HepG2 (cell line): ENCODE measurements at places on chromosomes 2 and 18. TPM values are rescaled to one million over a fixed set of nuclear protein-coding genes. Genes with fewer than 3 reads are reported as not detected.
A peak's percentile ranks its signal among the peaks of the same experiment; 100 is the strongest.

The ARHGAP15 gene
- total RNA-seq: not detected in 2 replicates

The ZBTB14 gene
- 14.4 and 15.9 TPM in 2 replicates for total RNA-seq

DNA sequence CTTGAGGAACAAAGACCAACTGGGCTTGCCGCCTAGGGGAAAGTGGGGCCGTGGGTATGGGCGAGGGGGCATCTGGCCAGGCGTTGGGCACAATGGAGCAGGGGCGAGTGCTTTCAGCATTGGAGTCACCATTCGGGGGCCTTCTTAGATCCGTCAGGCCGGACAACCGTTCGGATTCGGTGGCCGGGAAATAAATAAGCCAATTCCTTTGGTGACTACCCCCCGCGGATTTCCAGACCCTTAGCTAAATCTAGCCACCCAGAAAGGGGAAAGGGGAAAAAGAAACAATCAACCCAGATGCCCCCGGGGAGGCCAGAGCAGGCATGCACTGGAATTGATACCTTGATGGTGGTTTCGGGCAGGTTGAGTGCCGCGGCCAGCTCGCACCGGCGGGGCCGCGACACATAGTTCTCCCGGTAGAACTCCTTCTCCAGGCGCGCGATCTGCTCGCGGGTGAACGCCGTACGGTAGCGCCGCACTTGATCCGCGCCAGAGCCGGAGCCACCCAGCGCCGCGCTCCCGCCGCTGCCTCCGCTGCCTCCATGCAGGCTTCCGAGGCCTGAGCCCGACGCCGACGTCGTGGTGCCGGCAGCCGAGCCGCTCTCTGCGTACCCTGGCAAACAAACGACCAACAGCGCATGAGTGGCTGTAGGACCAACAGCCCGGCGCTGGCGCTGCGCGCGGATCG lies 1.8 kb downstream of the EVX2 start:
- H3K27me3 ChIP-seq: peaks cover 75% of the 10 kb centered on the region
- no peak overlapping the region for H3K4me3 ChIP-seq
- no peak for DNase-seq
- no peaks in the 10 kb centered on the region for H3K36me3 ChIP-seq
- peaks cover 11% of the 10 kb centered on the region; the same call in 1 of the 2 replicates for H3K4me1 ChIP-seq
- H3K27ac ChIP-seq: no peak overlapping the region

GRCh38 chr2:53654396-53654795 lies 113.2 kb upstream of the CHAC2 start:
- H3K4me3 ChIP-seq: no peak overlapping the region
- H3K27ac ChIP-seq: no peak overlapping the region
- no peaks in the 10 kb centered on the region for H3K36me3 ChIP-seq
- no peaks in the 10 kb centered on the region for H3K27me3 ChIP-seq
- H3K4me1 ChIP-seq: no peaks in the 10 kb centered on the region

GRCh38 chr2:48471048-48471474 lies 58.9 kb upstream of the STON1 start:
- H3K27ac ChIP-seq: no peak overlapping the region
- H3K4me3 ChIP-seq: no peak overlapping the region
- peaks cover 19% of the 10 kb centered on the region for H3K36me3 ChIP-seq
- DNase-seq: peak; percentile 69
- no peaks in the 10 kb centered on the region for H3K27me3 ChIP-seq
- H3K4me1 ChIP-seq: no peaks in the 10 kb centered on the region

DNA sequence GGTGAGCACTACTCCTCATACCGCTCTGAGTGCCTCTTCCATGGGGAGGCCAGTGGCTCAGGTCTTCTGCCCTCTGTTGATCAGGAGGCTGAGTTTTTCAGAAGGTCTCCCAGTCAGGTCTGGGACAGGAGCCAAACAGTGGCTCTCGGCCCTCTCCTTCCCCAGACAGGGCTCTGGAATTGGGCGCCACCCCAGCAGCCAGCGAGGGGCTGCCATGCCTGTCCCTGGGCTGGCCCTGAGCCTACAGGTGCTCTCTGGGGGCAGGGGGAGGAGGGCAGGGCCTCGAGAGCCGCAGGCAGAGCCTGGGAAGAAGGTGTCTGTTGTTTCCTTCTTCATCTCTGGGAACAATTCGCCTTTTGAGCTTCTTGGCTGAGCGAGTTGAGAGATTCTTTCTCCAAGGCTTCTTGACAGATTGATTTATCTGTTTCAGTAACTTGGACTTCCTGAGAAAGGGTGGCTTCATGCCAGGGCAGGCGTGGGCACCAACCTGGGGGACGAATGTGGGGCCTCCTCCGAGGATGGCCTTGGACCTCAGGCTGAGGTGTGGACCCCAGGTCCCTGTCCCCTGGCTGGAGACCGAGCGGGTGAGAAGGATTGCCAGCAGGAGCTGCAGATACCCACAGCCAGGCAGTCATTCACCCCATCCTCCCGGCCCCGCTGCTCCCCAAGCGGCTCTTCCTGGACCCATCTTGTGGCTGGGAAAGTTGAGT lies 64.7 kb upstream of the GLI2 start:
- no peak overlapping the region for H3K4me3 ChIP-seq
- peaks cover 10% of the 10 kb centered on the region; the same call in 1 of the 2 replicates for H3K4me1 ChIP-seq
- no peak overlapping the region for H3K27ac ChIP-seq
- peaks cover 59% of the 10 kb centered on the region; the same call in 2 of the 3 replicates for H3K27me3 ChIP-seq
- DNase-seq: no peak

DNA sequence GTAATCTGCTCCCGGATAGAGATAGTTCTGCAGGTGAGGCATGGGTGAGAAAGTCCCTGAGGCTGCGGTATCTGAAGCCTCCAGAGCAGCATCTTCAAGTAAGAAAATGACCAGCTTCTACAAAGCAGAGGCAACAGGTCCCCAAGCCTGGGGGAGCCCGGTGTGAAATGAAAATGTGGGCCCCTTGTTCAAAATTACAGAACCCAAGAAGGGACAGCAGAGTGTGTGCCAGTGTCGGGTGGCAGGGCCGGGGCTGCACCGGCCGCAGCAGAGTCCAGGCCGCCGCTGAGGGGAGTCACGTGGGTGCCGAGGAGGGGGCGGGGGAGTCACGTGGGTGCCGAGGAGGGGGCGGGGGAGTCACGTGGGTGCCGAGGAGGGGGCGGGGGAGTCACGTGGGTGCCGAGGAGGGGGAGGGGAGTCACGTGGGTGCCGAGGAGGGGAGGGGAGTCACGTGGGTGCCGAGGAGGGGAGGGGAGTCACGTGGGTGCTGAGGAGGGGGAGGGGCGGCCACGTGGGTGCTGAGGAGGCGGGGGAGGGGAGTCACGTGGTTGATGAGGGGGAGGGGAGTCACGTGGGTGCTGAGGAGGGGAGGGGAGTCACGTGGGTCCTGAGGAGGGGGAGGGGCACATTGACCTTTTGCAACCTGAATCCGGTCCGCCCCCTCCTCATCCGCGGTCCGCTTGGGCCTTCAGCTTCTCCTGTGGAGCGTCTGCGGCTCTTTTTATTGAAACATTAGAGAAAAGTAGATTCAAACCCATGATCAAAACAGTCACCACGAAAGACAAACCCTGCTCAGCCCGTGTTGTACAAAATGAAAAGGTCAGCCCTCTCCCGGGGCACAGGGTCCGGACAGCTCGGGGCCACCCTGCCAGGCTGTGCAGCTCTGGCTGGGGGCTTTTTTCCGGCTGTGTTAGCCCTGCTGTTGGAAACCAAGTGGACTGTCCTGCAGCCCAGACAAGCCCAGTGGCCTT lies 10.4 kb downstream of the COLEC11 start:
- peaks cover 72% of the 10 kb centered on the region for H3K4me1 ChIP-seq
- no peaks in the 10 kb centered on the region for H3K36me3 ChIP-seq
- H3K4me3 ChIP-seq: peak overlapping the region; percentile 47

DNA sequence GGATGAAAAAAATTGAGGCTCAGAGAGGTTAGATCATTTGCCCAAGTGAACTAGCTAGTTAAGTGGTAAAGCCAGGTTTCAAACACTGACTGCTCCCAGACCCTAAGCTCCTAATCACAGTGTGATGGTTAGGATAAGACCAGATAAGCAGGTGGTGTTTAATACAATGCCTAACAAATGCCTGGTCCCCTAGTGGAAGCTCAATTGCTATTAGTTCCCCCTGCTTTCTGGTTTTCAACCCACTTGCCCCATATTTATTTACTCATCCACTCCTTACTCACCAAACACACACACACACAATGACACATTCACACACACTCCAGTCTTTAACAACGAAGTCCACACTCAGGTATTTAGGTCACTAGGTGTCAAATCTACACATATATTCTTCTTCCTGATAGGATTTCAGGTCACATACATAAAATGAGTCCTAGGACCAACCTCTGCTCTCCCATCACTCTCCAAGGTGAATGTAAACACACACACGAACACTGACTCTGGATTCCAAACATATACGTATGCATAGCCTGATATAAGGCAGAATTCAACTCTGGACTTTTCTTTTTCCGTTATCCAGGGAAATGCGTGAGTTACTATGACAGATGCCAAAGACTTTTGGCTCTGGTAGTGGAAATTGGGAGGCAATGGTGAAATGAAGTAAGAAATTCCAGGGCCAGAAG lies 73.6 kb upstream of the TSPYL6 start:
- peak overlapping the region; percentile 62 for H3K4me3 ChIP-seq
- no peaks in the 10 kb centered on the region for H3K27me3 ChIP-seq
- no peaks in the 10 kb centered on the region for H3K36me3 ChIP-seq
- H3K4me1 ChIP-seq: peaks cover 31% of the 10 kb centered on the region
- H3K27ac ChIP-seq: peak overlapping the region; percentile 23

- H3K4me3 ChIP-seq: no peak overlapping the region
- H3K4me1 ChIP-seq: peaks cover 78% of the 10 kb centered on the region
- H3K36me3 ChIP-seq: no peaks in the 10 kb centered on the region
- H3K27me3 ChIP-seq: no peaks in the 10 kb centered on the region
- DNase-seq: peak; percentile 98
Observed at GRCh38 chr2:137928547-137929518, 35.4 kb upstream of the HNMT start.

The CFAP210 gene
- total RNA-seq: 0.14 and 0.18 TPM in 2 replicates

The EPB41L3 gene
- total RNA-seq: not detected in 2 replicates

- H3K4me1 ChIP-seq: no peaks in the 10 kb centered on the region
- no peaks in the 10 kb centered on the region for H3K36me3 ChIP-seq
- H3K27ac ChIP-seq: no peak overlapping the region
- no peak for DNase-seq
- H3K4me3 ChIP-seq: no peak overlapping the region
- H3K27me3 ChIP-seq: peaks cover 3% of the 10 kb centered on the region; the same call in 1 of the 2 replicates
Observed at GRCh38 chr2:68736086-68736485, 1.5 kb downstream of the ARHGAP25 start.

- H3K4me1 ChIP-seq: no peaks in the 10 kb centered on the region
- no peak for DNase-seq
- peaks cover 3% of the 10 kb centered on the region; the same call in 1 of the 2 replicates for H3K27me3 ChIP-seq
- H3K4me3 ChIP-seq: no peak overlapping the region
- H3K36me3 ChIP-seq: no peaks in the 10 kb centered on the region
Observed at GRCh38 chr2:1705557-1706076, 38.7 kb downstream of the PXDN start.

DNA sequence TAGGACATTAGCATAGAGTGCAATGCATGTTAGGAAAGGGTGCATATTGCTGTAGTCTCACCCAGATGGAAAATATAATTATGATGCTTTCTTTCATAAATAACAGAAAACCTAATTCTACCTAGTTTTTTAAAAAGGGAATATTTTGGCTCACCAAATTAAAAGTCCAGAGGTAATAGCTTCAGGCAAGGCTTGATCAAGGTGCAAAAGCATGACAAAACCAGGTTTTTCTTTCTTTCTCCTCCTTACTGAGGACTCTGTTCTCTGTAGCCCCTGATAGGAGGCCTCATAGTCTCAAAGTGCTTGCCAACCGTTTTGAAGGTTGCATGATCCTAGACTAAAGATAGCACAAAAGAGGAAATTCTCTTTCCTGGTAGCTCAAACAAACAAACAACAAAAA lies 349.9 kb downstream of the CTNNA2 start:
- no peaks in the 10 kb centered on the region for H3K36me3 ChIP-seq
- no peak for DNase-seq
- no peaks in the 10 kb centered on the region for H3K27me3 ChIP-seq
- H3K4me3 ChIP-seq: no peak overlapping the region
- H3K27ac ChIP-seq: no peak overlapping the region

DNA sequence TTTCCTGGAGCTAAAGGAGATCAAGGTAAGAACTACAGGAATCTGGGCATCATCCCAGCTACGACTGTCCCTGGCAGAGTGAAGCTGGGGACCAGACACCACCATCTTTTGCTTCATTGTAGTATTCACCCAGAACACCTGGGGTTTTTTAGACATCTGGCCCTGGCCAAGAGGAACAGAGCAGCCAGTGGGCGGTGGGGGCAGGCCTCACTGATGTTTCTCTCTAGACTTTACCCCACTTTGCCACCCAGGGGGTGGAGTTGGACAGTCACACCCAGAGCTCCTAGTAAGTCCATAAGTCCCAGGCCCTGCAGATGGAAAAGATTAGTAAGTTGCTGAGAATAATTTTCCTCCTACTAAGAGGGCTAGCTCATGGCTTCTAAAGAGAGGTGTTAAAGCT lies 39.6 kb downstream of the MARCO start:
- no peaks in the 10 kb centered on the region for H3K36me3 ChIP-seq
- no peak overlapping the region for H3K4me3 ChIP-seq
- H3K4me1 ChIP-seq: no peaks in the 10 kb centered on the region
- no peak overlapping the region for H3K27ac ChIP-seq
- no peak for DNase-seq

The ABCB11 gene
- not detected in 2 replicates for total RNA-seq

DNA sequence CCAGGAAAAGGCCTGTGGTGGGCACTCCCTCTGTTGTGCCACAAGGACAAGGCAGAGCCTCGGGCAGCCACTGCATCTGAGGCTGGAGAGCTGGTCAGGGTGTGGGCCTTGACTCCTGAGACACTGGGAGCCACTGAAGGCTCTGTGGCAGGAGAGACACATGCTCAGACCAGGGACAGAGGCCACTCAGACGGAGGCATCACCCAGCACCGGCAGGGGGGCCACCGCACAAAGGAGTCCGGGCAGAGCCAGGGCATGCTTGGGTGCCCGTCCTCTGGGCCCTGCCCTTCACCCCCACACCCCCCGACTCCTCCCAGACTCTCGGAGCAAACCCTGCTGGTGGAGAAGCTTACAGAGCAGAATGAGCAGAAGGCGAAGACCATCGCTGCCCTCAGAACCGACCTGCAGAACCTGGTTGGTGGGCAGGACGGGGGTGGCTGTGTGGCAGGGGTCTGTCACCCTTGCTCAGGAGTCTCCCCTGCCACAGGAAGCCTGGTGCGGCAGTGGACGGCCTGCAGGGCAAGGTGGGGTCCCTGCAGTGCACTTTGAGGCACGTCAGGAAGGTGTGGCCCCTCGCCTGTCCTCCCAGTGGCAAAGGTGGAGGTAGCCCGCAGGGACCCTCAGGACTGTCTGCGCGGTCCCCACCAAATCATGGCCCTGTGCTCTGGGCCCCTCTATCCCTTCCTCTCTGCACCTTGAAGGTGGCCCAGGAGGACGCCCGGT lies 26.0 kb downstream of the CROCC2 start:
- H3K4me1 ChIP-seq: no peaks in the 10 kb centered on the region
- H3K27me3 ChIP-seq: peaks cover 97% of the 10 kb centered on the region
- H3K36me3 ChIP-seq: no peaks in the 10 kb centered on the region
- no peak overlapping the region for H3K4me3 ChIP-seq
- no peak for DNase-seq

GRCh38 chr2:8607606-8608005 lies 74.2 kb upstream of the ID2 start:
- DNase-seq: no peak
- peaks cover 78% of the 10 kb centered on the region for H3K4me1 ChIP-seq
- no peaks in the 10 kb centered on the region for H3K27me3 ChIP-seq
- H3K4me3 ChIP-seq: no peak overlapping the region
- H3K27ac ChIP-seq: no peak overlapping the region
- H3K36me3 ChIP-seq: no peaks in the 10 kb centered on the region

- H3K27ac ChIP-seq: no peak overlapping the region
- 0 out of 3 replicates have a peak, but pooled peaks cover 5% of the 10 kb centered on the region for H3K27me3 ChIP-seq
- H3K36me3 ChIP-seq: no peaks in the 10 kb centered on the region
- no peak overlapping the region for H3K4me3 ChIP-seq
- H3K4me1 ChIP-seq: no peaks in the 10 kb centered on the region
- DNase-seq: no peak
Observed at GRCh38 chr2:160035125-160035524, 27.3 kb downstream of the PLA2R1 start.
